ENCODE measurements at places on chromosomes 12 and 14.

GRCh38 chr12:25949343-25949742 lies 9.1 kb upstream of the RASSF8 start:
- no peak for DNase-seq

GRCh38 chr14:58152014-58152857 lies at the start of gene ARMH4:
TSS of gene ARMH4 (minus strand) at chr14:58152213. CDS start at chr14:58139358, 12,855 bp downstream.
- peak; percentile 87 for DNase-seq

- no peak for DNase-seq
Measured at GRCh38 chr12:87441511-87441910, 587.7 kb downstream of the C12orf50 start.

DNA sequence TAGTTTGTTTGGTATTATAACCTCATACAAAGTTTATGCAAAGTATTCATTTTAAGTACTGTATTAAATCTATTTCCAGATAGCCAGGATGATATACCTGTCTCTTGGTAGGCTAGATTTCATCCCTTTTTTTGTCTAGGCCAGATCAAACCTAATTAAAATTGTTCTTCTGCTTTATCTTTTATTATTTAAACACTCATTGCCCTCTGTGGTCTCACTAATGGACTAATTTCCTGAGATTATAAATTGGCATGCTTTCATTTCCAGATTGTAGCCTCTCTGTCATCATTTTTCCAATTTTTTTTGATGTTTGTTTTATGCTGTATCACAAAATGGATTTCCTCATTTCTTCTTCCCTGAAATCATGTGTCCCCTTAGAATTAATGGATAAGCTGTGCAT lies 85.6 kb upstream of the TMEM263 start:
- DNase-seq = no peak

DNA sequence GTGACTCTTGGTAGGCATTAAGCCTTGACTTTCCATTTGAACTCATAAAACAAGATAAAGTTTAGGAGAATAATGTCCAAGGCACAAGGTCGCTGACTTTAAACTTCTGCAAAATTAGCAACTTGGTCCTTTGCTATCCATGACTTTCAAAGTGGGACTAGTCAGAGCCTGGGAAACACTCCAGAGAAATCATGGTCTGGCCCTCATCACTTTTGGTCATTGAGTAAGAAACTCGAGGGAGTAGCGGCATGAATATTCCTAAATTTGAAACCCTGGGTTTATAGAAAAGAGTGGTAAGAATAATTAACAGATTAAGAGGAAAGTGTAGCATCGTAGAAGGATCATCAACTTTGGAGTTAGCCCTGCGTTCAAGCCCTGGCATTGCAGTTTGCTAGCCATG lies 16.9 kb upstream of the APPL2 start:
- no peak for DNase-seq

DNA sequence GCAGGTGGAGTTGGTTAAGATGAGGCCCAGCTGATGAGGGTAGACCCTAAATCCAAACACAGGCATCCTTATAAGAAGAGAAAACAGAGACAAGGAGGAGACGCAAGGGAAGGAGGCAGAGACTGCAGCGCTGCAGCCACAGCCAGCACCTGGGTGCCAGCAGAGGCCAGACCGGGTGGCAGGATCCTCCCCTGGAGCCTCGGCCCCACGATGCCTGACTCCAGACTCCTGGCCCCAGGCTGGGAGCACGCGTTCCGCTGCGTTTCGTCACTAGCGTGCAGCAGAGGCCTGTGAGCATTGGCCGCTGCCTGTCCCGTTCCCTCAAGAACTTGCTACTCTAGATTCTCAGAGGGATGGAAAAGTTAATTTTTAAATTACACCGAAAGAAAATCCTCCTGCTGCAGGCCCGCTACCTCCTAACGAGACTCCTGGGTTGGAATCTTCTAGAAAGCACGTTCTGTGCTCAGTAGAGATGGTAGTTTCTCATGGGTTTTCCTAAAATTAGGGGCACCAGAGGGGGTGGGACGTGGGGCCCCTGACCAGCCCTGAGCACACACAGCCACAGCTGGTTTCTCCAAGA lies 57.7 kb upstream of the FBRSL1 start:
- DNase-seq = no peak

DNA sequence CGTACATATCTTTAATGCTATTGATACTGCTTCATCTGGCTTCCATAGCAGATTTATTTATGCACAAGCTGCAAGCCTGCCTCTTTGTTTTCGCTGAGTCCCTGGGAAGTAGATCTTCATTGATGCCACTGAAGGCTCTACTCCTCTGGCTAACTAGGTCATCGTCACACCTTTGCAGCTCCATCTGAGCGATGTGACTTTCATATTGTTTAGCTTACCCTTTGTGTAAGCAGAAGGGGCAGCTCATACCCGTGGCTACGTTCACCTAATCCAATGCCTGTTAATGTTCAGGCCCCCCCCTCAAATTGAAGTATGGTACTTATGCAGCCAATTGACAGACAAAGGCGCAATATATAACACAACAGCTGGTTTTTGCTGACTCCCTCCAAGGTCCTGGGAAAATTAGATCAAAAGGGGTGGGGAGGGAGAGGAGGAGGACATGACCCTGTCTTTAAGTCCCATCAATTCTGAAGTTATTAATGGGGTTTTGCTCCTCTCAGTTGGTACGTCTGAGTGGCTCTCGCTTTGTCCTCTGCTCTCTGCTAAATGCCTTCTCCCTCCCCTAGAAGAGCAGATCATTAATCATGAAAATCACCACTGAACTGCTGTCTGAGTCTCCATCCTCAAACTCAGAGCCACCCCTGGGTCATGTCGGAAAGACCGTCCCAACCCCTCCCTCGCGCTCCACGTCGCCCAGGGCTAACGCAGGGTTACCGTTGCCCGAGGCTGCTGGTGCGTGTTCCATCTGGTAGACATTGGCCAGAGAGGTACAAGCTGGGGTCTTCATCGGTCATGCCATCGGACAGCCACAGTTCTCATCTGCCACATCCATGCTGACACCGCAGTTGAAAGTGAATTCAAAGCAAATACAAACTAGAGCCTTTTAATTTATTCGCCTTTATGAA lies 128.8 kb downstream of the ADGRD1 start:
- no peak for DNase-seq

- no peak for DNase-seq
Measured at GRCh38 chr14:100684154-100684553, 42.5 kb upstream of the DLK1 start.

- DNase-seq = no peak
Measured at GRCh38 chr14:63378444-63378843, 59.7 kb upstream of the GPHB5 start.

DNA sequence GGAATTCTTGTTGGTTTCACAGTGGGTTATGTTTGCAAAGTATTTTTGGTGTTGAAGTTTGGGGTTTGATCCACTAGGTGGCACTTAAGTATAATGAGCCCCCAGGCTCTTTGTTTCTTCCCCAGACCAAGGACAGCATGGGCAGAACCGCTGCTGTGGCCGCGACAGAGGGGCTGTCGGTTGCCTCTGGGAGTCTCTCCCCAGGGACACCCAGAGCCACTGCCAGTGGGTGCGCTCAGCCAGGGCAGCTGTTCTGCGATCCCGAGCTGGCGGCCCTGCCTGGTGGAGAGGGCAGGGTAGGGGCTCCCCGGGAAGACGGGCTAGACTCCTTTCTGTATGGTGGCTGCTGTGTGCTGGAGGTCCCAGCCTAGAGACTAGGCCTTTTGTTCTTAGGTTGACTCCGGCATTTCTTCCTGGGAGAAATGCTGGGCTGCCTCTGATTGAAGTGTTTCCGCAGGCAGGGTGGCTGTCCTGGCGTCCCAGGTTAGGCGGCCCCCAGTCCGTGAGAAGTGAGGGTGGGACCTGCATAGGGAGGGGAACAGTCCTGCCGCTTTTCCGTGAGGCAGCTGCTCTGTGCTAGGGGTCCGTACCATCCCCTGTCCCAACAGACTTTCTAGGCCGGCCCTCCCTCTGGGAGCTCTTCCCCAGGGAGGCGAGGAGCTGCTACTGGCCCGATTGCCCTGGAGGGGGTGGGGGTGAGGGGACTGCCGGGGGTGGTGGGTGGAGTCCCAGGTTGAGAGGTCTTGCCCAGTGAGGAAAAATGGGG lies 253.1 kb upstream of the PELI2 start:
- DNase-seq = no peak

DNA sequence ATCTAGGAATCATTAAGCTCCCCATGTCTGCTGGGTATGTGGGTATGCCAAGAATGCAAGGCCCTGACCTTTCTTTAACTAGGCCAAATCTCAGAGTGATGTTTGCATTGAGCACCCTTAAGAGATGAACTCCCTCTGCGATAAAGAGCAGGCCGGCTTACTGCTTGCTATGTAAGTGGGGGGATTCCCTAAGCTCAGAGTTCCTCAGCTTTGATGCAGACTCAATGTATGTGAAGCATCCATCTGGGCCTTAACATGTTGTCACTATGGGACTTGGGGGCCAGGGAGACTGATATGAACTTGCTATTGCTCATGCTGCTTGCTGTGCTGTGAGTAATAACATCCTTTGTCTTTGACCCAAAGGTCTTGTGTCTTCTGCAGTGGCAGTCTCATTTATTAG lies 149.7 kb downstream of the C12orf75 start:
- DNase-seq = no peak

DNA sequence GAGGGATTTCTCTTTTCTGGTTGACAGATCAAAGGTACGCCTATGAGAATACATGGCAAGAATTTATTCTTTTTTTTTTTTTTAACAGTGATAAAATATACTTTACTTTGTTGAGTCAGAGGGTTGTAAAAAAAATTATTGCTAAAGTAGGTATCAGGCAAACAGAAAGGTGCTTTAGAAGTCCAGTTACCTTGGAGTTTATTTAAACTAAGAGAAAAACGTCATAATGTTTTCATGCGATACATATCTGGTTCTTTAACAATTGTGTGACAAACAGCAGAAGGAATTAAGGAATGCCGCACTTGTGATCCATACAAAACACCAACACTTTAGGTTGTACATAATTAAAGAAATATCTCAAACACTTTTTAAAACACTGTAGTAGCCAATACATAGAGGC lies 94.2 kb downstream of the BORCS5 start:
- DNase-seq = no peak

DNA sequence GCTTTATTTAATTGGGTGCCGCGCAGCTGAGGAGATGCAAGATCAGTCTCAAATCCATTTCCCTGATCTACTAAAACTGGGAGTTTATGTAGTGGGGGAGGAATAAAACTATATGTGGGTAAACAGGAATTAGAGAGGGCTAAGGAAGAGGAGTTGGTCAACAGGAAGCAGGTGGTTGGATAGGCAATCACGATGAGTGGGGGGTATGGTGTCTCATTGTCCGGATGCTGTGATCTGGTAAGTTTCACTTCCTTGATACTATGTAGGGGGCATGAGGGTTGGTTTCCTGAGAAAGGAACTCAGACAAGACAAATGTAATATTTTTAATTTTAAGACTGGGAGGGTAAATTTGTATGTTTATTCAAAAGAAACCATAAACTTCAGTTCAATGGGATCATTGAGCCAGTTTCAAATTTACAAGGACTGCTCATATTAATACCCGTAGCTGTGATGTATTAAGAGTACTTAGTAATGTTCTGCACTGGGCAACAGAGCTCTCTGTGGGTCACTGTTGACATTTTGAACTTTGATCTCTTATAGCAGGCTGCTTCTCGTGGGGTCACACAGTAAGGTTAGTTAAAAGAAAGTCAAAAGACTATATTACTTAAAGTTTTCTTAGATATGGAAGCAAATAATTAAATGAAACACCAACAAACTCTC lies 786.2 kb upstream of the FBXO33 start:
- no peak for DNase-seq

GRCh38 chr14:92397953-92398564 lies 75.1 kb downstream of the SLC24A4 start:
- DNase-seq = no peak

DNA sequence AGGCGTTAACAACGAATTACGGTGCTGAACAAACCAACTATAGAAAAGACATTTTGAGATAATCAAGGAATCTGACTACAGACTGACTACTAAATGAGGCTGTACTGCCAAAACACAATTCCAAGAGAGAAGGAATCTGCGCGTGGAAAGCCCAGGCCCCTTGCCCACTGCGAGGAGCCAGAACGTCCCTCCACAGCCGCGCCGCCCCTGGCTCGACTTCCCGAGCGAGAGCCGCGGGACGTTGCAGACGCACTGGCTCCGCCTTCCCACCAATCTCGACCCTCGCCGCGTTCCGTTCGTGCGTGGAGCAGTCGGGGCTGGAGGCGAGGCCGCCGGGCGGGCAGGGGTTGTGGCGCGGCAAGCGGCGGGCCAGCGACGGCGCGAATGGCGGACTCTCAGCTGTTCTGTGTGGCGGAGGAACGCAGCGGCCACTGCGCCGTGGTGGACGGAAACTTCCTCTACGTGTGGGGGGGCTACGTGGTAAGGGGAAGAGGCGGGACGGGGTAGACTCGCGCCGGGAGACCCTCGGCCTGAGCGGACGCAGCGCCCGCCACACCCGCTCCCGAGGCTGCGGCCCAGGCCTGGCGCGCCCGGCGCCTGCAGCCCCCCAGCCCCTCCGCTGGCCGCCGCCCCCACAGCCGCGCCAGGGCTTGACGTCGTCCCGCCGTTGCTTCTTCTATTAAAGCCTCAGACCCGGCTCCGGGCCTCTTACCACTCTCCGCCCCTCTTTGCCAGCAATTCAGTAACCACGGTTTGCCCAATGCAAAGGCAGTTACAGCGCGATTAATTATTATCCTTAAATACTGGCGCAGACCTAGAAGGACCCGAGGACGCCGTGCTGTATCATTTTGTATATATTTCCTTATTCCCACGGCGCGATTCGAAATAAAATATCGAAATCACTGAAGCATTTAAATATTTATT lies at the start of gene KLHDC1:
Gene KLHDC1, plus strand, starts transcription at position 310 of the 924 bp plus-strand sequence. Its CDS starts 75 bp downstream, at position 385.
- DNase-seq = peak; percentile 95

DNA sequence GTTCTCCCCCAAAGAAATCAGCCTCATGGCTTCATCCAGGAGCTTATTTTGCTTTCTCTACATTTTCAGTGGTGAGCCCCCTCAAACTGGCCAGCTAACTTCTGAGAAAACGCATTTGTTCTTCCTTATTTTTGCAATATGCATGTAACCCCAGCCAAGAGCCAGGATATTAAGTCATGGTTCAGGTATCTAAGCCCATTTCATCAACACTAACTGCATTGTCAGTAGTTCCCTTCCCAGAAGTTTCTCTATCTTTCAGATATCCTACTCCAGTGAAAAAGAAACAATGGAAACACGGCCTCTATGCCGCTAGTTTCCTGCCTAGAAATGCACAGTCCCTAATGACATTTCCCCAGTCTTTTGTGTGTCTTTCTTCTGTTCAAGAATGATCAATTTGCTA lies 102.8 kb upstream of the RASSF8 start:
- no peak for DNase-seq

DNA sequence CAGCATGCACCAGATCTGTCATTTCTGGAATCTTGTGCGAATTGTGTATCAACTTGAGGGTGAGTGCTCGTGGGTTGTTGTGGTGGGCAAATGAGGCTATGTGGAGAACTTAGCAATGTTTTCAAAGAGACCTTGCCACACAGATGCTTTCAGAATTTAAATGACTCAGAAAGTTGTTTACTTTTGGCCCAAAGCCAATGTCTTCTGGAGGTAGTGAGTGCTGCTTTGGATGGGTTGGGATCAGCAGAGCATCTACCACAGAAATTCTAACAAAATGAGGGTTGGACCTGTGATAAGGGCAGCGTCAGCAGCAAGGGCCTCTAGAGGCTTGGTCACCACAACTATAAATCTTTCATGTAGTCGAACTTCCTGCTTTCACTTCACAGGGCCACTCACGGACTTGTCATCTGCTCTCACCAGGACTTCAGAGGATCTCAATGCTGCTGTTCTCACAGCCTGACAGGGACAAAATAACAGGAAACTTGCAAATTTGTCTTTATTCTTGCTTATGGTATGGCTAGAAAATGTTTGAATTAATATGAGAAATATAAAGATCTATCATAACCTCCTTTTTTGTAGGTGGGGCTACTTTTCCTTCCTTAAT lies 111.4 kb downstream of the DACT1 start:
- DNase-seq = no peak

- no peak for DNase-seq
Measured at GRCh38 chr14:22505697-22506377, 83.2 kb downstream of the DAD1 start.

GRCh38 chr12:118175823-118176447 lies 40.0 kb downstream of the PEBP1 start:
- no peak for DNase-seq

Measured in heart left ventricle (tissue), 16 donors.